Body of pancreas (tissue), 4 donors: ENCODE measurements at places on chromosomes 6 and 20. TPM values are rescaled to one million over a fixed set of nuclear protein-coding genes. Genes with fewer than 3 reads are reported as not detected.
A peak's percentile ranks its signal among the peaks of the same experiment; 100 is the strongest.

NKX2-4 gene
- total RNA-seq = not detected

TFAP2A gene
- not detected for total RNA-seq

DNA sequence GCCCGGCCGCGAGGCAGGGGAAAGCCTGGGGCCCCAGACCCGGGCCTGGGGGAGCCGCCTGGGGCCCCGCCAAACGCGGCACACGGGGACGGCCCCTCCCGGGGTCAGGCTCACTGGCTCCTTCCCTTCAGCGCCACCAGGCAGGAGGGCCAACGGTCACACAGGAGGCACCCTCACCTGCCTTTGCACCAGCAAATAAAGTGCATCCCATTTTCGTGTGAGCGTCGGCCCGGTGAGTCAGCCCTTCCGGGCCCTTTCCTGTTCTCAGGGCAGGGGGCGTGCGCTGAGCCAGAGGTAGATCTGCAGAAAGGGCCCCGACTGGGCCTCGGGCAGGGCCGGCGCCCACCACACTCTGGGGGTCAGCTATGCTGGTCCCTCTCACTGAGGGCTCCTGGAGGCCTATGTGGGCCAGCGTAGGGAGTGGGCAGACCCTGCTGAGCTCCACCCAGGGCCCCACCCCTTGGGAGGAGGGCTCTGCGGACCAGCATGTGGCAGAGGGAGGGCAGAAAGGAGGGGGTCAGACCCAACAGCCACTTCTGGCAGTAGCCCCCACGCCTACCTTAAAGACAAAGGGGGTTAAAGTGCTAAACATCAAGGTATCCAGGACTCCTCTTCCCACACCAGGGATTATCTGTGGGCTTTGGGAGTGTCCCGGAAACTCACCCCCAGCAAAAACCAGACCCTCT, 931 bp upstream of the UCKL1 start:
- DNase-seq = peak; percentile 69
- peaks cover 46% of the 10 kb centered on the region for H3K4me1 ChIP-seq
- H3K27ac ChIP-seq = peak overlapping the region; percentile 91
- no peaks in the 10 kb centered on the region for H3K36me3 ChIP-seq
- peak overlapping the region; percentile 32 for H3K4me3 ChIP-seq

GRCh38 chr6:28982476-28983266, 22.4 kb downstream of the ZNF311 start:
- no peaks in the 10 kb centered on the region for H3K36me3 ChIP-seq
- H3K4me3 ChIP-seq = peak overlapping the region; percentile 73
- peak overlapping the region; percentile 72 for H3K27ac ChIP-seq

CST4 gene
- total RNA-seq = not detected

HLA-DRA gene
- total RNA-seq = 20.1 TPM
